ENCODE measurements at places on chromosomes 6 and 20.

DNA sequence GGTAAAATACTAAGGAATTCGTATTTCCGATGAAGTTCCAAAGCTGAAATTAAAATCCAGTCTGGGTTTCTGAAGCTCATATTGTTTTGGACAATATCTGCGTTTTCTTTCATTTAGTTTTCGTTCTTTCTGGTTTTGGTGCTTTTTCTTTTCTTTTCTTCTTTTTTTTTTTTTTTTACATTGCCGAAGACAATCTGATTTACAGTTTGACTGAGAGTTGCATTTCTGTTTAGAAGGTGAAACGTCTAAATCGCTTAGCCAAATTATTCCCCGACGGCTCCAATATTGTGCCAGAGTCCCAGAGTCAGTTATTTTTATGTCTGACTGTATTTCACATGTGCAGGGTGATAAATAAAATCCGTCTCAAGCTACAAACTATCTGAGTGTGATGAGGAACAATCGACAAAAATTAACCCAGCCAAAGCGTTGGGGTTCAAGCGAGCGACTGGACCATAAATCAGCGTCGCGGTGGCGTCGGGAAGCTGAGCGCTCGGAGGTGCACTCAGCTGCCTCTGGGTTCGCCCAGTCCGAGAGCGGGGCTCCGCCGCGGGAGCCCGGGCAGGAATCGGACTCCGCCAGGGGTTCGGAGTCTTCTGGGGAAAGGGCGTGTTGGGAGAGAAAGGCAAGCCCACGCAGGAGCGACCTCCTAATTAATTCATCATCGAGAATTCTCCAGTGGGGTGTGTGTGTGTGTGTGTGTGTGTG is 8.2 kb upstream of the TBX18 start:
- no peak for DNase-seq

- no peak for DNase-seq
These were observed at the start of gene HCK for GRCh38 chr20:32052090-32052777. Gene HCK (plus strand): TSS chr20:32052242.

DNA sequence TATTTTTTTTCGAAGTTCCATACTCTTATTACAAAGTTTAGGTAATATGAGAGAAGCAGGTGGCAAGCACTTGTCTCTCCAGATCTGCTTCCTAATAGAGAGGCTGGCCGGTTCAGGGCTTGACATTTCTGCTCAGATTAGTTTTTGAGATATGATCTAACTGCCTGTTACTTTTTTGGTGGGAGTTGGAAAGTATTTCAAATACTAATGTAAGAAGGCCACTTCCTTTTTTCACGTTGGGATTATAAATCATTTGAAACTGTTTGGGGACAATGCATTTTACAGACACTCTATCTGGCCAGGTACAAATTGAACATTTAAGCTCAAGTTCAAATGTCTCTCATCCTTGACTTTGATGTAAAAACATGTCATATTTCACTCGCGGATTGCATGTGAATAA is 222.1 kb upstream of the SULF2 start:
- DNase-seq, result no peak

DNA sequence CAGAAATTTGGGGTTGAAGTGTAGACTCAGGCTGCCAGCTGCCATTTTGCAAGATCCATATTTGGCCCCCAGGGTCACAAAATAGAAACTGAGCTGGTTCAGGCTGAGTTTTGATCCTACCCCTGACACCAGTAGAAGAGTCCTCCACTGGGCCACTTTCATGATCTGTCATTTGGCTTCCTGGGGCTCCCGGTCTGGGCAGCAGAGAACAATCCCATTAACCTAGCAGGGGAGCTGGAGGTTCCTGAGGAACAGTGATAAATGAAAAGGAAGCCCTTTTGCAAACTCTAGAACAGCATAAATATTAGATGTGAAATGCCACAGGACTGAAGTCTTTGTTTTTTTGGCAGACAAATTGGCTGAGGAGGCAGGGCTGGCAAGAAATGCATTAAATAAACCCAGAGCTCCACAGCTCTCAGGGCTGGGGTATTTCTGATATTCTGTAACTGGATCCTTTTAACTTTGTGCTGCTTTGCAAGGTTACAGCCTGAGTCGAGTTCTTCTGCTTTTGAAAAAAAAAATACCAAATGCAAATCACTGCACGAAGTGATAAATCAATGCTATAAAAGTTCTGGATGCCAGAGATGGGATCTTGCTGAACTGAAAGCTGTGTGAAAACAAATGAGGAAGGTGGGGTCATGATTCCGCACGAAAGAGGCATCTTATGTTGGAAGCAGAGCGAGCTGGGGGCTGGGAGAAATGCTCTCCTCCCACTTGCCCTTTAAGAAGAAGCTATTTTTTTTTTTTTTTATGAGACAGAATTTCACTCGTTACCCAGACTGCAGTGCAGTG is 64.4 kb downstream of the SULF2 start:
- DNase-seq, result no peak

- no peak for DNase-seq
These were observed 345.1 kb downstream of the BTBD3 start for GRCh38 chr20:12262747-12263146.

- DNase-seq, result no peak
These were observed 103.4 kb upstream of the STMND1 start for GRCh38 chr6:16998461-16998860.

DNA sequence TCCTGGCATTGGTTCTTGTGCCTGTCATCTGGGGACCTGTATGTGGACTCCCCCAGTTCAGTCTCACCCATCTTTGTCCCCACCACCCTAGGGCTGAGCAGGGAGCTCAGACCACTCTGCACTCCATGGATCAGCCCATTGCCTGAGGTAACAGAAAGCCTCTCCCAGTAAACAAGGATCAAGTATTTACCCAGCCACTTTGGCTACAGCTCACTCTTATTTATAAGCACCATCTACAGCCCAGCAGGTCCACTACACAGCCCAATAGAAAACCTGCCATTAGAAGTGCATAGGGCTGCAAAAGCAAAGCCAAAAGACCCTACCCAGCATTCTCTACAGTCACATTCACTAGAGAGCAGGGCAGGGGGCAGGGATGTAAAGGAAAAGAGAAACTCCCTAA is 335.0 kb upstream of the SYNCRIP start:
- DNase-seq, result no peak

- DNase-seq, result no peak
These were observed 97.5 kb upstream of the CDYL start for GRCh38 chr6:4678506-4679300.

- no peak for DNase-seq
These were observed 19.8 kb downstream of the NEDD9 start for GRCh38 chr6:11212664-11213063.

DNA sequence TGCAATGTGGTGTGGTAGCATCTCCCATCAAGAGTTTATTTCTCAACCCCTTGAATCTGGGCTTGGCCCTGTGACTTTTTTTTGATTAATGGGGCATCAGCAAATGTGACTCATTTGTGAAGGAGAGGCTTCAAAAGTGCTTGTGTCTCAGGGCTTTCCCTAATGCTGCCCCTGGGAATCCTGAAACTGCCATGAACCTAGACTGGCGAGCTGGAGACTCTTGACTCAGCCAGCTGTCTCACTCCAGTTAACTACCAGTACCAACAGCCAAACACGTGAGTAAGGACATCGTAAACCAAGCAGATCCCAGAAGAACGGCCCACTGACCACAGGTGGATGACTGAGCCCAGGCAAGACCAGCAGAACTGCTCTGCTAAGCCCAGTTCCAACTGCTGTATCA is 72.8 kb upstream of the ADTRP start:
- no peak for DNase-seq

- DNase-seq, result no peak
These were observed 226.3 kb upstream of the DTNBP1 start for GRCh38 chr6:15888798-15889772.

- DNase-seq, result no peak
These were observed 23.6 kb downstream of the MBOAT1 start for GRCh38 chr6:20188630-20189075.

DNA sequence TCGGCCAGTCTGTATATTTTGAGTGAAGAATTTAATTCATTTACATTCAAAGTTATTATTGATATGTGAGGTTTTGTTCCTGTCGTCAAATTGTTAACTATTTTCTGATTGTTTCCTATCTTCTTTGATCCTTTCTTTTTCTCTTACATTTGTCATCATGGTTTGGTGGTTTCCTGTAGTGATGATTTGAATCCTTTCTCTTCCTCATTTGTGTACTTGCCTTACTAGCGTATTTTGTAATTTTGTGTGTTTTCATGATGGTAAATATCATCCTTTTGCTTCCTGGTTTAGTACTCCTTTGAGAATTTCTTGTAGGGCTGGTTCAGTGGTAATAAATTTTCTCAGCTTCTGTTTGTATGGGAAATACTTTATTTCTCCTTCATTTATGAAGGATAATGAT is 151.7 kb upstream of the CEP162 start:
- DNase-seq, result no peak

DNA sequence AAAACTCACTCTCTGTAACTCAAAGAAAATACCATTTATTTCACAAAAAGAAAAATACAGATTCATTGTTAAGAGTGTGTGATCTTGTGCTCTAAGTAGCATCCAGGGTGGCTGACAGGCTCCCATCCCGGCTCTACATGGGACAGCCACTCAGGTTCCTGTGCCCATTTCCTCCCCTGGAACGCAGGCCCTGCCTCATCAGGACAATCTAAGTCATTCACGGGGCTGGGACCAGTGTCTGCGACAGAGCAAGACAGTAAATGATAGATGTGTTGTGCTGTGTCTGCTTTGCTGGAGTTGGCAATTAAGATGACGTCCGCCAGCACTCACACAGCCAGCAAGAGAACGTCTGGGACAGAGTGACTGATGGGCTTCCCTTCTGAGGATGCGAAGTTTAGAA is 6.9 kb upstream of the FAM209A start:
- DNase-seq, result no peak

GRCh38 chr6:104537180-104537579 is 322.5 kb downstream of the HACE1 start:
- no peak for DNase-seq

- DNase-seq, result no peak
These were observed 329.7 kb downstream of the MAFB start for GRCh38 chr20:40359131-40359912.

- DNase-seq, result no peak
These were observed 237.9 kb downstream of the HDGFL1 start for GRCh38 chr6:22807261-22807660.
